ENCODE measurements at places on chromosomes 1 and 21.
A peak's percentile ranks its signal among the peaks of the same experiment; 100 is the strongest.

DNA sequence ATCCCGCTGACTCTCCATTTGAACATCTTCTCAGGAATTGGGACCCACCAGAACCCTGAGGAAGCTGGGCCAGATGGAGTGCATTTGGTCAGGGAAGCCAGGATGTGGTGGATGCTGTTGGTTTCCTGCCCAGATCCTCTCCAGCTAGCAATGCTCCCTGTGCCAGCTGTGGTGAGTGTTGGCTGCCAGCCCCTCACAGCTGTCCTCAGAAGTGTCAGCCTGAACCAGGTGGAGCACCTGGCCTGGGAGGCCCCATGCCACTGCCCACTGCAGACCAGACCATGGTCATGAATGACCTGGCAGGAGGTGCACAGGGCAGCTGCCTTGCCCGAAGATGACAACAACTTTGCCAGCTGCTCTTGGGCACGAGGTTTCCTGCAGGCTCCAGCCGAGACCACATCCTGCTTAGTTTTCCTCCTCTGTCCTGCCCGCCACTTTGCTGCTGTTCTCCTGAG, 54.4 kb downstream of the PRSS38 start:
- no peak for DNase-seq

GRCh38 chr1:246300626-246301549, 206.2 kb downstream of the SMYD3 start:
- no peak for DNase-seq

- DNase-seq, result no peak
Measured at GRCh38 chr1:16116002-16116401, 39.9 kb downstream of the EPHA2 start.

- no peak for DNase-seq
Measured at GRCh38 chr1:165383599-165384405, 27.3 kb upstream of the LMX1A start.

DNA sequence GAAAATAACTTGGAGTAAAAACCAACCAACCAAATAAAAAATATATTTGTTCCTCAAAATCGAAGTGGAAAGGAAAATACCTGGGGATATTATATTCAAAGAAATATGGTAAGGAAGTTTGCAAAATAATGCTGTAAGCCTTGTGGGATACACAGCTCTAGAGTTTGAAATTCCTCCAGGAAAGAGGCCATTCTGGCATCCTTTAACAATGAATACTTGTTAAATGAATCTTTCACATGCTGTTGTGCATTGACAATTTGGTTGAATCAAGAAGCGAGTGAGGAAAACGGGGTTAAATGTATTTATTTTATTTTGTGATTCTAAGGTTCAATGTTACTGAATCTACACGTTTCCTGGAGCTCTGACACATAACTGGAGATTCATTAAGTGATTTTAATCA, 30.5 kb upstream of the NTNG1 start:
- DNase-seq, result no peak

DNA sequence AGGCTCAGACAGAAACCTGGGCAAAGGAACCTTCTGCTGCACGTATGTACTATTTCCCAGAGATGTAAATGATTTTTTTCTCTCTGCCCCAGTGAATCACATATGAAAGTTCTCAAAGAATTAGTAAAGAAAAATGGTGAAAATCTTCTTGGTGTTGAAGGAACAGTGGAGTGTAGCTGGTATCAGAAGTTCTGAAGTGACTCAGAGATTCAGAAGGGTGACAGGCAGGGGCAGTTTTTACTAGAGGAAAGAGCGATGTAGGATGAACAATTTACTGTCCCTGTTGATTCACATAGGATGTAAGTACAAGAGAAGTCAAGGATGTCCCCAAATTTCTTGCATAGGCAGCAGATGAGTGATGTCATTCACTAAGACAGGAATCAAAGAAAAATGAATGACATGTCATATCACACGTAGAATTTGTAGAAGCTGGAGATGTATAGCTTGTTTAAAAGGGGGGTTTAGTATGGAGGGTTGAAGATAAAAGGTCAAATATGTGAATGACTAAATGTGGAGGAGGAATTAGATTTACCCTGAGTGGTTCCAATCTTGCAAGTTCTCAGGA, 26.4 kb downstream of the WLS start:
- no peak for DNase-seq

GRCh38 chr21:44407493-44407892, 47.8 kb upstream of the LRRC3 start:
- no peak for DNase-seq

- no peak for DNase-seq
Measured at GRCh38 chr21:15098181-15098580, 33.4 kb upstream of the NRIP1 start.

- no peak for DNase-seq
Measured at GRCh38 chr1:39406533-39407450, 84.6 kb upstream of the BMP8A start.

DNA sequence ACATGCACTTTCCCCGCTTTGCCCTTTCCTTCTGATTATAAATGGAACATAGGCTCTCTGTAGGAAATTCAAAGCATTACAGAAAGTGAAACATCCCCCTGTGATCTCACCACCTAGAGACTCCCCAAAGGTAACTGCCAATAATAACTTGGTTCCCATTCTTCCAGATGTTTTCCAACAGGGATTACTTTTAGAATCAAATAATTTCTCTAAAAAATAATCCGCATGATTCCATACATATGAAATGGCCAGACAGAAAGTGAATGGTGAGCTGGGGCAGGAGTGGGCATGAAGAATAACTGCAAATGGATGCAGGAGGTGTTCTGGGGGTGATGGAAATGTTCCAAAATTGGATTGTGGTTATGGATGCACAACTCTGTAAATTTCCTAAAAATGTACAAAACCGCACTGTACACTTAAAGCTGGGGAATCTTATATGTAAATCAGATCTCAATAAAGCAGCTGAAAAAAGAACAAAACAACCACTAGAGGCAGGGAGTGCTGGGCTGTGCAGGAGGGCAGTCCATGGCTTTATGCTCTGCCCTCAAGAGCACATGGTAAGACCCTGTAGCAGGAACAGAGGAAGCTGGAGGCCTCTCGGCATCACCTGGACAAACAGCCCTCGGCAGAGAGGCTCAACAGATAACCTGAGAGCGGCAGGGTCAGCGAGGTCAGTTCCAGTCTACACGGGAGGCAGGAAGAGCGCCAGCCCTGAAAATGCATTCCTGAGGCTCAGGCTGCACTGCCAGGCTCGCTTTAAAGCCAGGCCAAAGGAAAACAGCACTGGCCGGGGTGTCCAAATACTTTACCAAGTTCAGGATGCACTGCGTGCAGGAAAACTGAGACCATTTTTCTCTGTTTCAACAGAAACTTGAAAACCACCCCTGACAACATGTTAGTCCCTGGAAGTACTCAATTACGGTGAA, 39.7 kb downstream of the CAPZB start:
- no peak for DNase-seq

DNA sequence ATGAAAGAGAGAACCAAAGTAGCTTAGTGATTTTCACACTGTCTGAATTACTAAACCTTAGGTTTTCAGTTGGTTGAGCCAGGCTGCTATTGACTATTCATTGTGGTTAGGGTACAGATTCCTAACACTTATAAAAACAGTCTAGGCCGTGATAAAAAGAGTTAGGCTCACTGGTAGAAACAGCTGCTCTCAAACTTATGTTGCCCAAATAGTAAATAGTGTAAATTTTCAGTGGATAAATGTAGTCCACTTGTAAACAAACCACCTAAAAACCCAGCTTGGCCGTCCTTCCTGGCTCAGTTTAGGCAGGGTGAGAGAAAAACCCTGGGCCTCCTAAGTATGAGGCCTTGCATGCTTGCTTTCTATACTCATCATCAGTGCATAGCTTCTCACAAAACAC, 34.9 kb downstream of the ARID1A start:
- no peak for DNase-seq

DNA sequence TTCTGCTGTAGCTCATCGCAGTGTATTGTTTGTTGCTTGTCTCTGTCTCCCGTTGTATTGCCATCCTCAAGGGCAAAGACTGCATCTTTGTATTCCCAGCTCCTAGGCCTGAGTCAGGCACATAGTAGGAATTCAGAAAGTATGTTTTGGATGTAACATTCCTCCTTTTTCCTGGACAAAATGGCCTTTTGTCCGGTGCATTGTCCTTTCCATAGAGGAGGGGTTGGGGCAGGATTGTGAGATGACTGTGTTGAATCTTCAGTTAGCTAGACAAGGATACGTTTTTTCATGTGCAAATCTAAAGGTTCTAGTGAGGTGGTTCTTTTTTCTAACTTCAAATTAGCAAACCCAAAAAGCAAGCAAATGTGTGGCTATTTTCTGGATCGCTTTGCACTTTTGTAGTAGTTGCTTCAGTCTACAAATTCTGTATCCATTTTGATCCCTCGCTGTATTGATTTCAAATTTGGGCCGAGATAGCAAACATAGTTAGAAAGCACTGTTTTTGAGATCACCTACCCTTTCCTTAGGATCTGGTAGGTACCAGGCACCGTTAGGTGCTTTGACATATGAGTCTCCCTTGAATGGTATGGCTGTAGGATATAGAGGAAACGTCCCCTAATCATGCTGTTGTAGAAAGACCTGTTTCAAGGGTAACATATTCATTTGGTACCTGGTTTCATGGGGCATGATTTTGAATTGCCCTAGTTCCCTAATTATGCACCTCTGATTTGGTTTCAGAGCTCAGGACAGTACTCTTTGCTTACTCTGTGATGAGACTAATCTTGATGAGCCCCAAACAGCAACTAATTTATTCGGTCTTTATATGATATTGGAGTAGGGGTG, 1.2 kb downstream of the PPP1R8 start:
- no peak for DNase-seq

- no peak for DNase-seq
Measured at GRCh38 chr1:231966983-231967382, 340.4 kb downstream of the DISC1 start.

- no peak for DNase-seq
Measured at GRCh38 chr21:39923476-39923875, 56.2 kb downstream of the PCP4 start.

GRCh38 chr1:34330061-34330460, 153.4 kb downstream of the C1orf94 start:
- no peak for DNase-seq

DNA sequence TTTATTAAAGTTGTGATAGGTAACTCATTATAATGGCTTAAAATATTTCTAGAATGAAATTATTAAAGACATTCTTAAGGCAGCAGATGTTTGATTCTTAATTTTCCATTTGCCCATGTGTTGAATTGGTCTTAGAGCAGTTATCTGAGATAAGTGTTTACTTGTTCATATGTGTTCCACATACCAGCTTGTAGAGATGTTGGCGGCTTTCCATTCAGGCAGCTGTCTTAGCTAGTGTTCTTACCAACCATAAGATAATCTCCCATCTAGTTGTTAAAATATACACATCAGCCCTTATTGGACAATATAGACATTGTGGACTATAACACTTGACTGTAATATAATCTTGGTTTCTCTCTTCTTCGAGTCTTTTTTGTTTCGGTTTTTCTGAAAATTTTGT, 1372.9 kb upstream of the ADGRL2 start:
- DNase-seq, result no peak

GRCh38 chr1:23902321-23903278, 10.6 kb downstream of the CNR2 start:
- DNase-seq, result no peak

GRCh38 chr1:24745711-24746413, 615 bp downstream of the CLIC4 start:
- no peak for DNase-seq

DNA sequence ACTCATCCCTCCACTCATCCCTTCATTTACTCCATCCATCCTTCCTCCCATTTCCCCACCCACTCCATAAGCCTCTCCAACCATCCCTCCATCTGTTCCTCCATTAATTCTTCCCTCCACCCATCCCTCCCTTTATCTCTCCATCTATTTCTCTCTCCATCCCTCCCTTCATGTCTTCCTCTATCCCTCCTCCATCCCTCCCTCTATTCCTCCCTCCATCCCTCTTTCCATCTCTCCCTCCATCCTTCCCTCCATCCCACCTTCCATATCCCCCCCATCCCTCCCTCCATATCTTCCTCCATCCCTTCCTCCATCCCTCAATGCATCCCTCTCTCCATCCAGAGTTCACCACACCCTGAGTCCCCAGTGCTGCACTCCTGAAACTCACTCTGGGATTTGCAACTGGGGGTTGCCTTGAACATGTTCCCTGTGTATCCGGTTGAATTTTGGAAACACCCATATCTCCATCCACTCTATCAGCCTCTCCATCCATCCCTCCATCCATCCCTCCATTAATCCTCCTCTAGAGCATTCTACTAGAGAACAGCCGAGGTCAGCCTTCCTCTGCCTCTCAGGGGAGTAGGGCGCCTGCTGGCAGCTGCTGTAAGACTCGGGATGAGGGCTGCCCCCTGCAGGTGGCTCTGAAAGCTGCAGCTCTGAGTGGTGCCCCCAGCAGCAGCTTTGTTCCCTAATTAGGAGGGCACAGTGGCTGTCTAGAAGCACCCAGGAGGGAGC, 39.4 kb downstream of the ABCG1 start:
- DNase-seq, result peak; percentile 74

DNA sequence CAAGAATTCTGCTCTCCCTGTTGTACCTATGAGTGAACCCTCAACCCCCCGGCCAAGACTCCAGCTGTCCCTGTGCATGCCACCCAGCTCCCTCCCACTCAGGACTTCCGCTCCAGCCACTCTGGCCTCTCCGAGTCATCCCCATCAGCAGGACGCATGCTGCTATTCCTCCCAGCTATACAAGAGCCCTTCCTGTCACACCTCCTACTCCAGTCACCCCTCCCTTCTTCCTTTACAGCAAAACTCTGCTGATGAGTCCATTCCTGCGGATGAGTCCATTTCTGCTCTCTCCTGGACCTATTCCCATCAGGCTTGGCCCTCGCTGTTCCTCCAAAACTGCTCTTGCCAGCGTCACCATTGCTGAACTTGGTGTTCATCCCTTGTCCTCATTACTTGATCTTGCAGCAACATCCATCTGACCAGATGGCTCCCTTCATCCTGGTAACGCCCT, 42.2 kb downstream of the H3-3A start:
- DNase-seq, result no peak

DNA sequence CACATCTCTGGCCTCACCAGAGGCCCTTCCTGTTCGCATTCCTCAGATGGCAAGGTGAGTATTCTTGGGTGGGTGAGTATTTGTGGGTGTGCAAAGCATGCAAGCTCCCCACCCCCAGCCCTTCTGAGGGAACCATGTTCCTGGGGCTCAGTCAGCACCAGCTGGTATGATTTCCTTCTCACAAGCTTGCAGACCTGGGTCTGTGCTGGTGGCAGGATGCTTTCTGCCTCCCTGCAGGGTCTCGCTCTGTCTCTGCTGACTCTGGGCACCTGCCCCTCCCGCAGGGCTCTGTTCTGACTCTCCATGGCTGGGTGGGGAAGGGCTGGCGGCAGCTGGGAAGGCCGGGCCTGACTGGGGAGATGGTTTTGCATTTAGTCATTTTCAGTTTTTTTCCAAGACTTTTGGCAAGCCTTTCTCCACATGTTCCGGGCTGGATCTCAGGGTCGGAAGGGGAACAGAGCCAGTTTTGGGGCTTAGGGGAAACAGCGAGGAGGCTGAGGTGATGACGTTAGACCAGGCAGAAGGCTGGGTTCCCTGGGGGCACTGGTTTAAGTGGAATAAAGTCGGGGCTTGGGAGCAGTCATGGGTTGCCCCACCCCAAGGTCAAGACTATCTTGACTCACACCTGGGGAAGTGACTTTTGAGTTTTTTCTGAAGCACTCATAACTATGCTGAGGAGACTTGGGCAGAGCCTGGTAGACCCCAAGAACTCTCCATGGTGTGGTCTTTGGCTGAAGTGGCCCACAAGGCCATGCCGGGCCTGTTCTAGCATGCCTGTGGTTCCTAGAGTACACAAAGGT, 6.2 kb downstream of the RASSF5 start:
- DNase-seq, result no peak
